RPMI7951 (cell line): ENCODE measurements at places on chromosomes 16 and 17. TPM values are rescaled to one million over a fixed set of nuclear protein-coding genes. Genes with fewer than 3 reads are reported as not detected.

Gene KRT15
- 3.4 and 7.3 TPM in 2 replicates for total RNA-seq

Gene PRAC1
- total RNA-seq: not detected in 2 replicates

Gene NPIPA2
- total RNA-seq: 0.29 and 4.3 TPM in 2 replicates

Gene SLC5A2
- 0.10 TPM in 1 of 2 replicates, not detected in the other for total RNA-seq

Gene ZNF597
- 1.7 and 1.8 TPM in 2 replicates for total RNA-seq

Gene SENP3
- 53.5 and 59.0 TPM in 2 replicates for total RNA-seq

Gene MYL11
- total RNA-seq: not detected in 2 replicates

Gene KRTAP2-2
- not detected in 2 replicates for total RNA-seq

Gene PGAP3
- 4.0 and 7.9 TPM in 2 replicates for total RNA-seq

Gene ABHD15
- 4.3 and 4.6 TPM in 2 replicates for total RNA-seq

Gene DPH1
- total RNA-seq: 12.1 and 16.3 TPM in 2 replicates

Gene KLHL11
- 11.8 and 18.3 TPM in 2 replicates for total RNA-seq

Gene COPRS
- total RNA-seq: 148 and 171 TPM in 2 replicates
